GM12891 (cell line): ENCODE measurements at places on chromosomes 6 and 20.

DNA sequence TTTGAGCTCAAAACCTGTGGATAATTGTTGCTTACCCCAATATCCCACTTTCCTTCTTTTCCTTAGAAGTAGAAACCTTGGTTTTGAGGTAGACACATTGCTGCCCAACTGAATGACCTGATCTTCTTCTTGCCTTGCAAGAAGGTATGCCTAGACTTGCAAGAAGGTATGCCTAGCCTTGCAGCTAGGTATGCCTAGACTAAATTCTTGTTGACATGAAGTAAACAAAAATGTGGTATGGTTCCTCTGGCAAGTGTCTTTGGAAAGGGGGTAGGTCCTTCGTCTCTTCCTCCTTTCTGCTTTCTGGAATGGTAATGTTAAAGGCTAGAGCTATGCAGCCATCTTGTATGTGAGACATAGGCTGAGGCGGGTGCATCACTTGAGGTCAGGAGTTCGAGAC lies 129.2 kb downstream of the GMPR start:
- no peak for DNase-seq

GRCh38 chr6:117253785-117254184 lies 11.6 kb upstream of the VGLL2 start:
- no peak for DNase-seq

- DNase-seq: no peak
Observed at GRCh38 chr6:166498661-166499349, 87.7 kb downstream of the RAMACL start.

- DNase-seq: no peak
Observed at GRCh38 chr6:163579111-163579879, 164.8 kb downstream of the QKI start.

GRCh38 chr6:11428371-11428770 lies 109.2 kb upstream of the TMEM170B start:
- no peak for DNase-seq

DNA sequence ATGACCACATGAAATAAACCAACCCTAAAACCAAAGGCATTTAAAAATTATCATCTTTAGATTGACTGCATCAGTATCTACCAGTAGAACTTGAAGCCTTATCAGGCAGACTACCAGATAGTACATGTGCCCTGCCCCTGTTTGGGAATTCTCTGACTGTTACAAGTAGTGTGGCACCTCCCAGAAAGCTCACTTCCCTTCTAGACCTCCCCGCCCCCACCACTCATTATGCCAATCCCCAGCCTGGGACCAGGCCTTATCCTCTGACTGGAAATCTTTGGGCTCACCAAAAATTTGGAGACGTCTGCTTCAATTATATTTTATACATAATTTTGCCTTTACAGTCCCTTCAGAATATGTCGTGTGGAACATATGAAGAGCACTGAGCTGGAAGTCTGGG lies 155.6 kb downstream of the TFAP2B start:
- DNase-seq: no peak

- no peak for DNase-seq
Observed at GRCh38 chr6:25553502-25553901, 98.5 kb upstream of the SCGN start.

DNA sequence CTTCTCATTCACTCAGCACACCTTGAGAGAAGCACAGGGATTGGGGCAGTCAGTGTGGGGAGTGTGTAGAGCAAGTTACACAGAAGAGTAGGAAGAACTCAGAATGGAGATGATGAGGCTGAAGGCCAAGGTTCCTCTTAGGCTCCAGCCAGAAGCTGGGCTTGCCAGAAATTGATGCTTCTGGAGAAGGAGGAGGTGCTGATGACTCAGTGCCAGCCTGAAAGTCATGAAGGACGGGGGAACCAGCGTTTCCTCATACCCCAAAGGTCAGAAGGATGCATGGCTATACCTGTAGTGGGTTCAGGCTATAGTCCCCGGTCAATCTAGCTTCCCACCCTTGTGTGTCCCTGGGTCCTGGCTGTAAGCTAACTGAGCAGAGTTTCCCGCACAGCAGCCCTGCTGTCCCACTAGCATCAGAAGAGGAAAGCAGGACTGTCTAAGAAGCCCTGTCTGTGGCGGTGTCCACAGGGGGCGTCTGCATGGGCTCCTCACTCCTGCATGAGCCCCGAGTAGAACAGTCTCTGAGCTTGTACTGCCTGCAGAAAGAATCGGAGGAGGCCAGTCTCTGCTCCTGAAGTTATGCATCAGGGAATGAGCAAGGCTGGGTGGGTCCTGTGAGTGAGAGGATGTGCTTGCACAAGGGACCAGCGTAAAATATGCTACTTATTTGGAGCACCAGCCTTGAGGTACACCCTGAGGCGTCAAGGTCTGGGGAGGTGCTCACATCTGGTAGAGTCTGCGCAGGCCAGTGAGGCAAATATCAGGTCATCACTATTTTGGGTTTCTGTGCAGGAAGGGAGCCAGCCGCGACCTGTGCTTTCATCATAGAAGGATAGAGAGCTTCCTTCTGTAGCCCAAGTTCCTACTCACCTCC lies 148.5 kb downstream of the MRPL14 start:
- no peak for DNase-seq

- DNase-seq: no peak
Observed at GRCh38 chr20:1317545-1318255, 11.2 kb downstream of the SDCBP2 start.

DNA sequence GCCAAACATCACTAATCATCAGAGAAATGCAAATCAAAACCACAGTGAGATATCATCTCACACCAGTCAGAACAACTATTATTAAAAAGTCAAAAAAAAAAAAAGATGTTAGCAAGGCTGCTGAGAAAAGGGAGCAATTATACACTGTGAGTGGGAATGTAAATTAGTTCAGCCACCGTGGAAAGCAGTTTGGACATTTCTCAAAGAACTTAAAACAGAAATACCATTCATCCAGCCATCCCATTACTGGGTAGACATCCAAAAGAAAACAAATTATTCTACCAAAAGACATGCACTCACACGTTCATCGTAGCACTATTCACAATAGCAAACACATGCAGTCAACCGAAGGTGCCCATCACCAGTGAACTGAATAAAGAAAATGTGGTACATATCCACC lies 213.9 kb downstream of the TTLL2 start:
- DNase-seq: no peak

GRCh38 chr6:133740218-133740617 lies 148.7 kb upstream of the TCF21 start:
- DNase-seq: no peak

DNA sequence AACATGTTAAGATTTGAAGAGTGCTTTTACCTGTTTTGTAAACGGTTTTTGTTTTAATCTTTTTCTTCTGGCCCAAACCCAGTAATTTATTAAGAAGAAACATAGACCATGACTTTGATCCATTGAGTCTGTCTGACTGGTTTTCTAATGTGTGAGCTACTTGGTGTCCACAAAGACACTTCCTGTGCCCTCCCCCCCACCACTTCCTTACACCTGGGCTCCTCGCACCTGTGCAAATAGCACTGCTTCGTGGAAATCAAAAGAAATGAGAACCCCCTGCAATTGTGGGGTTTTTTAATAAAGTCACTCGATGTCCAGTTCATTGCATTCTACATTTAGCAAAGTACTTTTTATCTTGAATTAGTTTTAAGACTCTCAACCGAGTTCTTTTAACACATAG lies 65.5 kb downstream of the SMOC2 start:
- no peak for DNase-seq

DNA sequence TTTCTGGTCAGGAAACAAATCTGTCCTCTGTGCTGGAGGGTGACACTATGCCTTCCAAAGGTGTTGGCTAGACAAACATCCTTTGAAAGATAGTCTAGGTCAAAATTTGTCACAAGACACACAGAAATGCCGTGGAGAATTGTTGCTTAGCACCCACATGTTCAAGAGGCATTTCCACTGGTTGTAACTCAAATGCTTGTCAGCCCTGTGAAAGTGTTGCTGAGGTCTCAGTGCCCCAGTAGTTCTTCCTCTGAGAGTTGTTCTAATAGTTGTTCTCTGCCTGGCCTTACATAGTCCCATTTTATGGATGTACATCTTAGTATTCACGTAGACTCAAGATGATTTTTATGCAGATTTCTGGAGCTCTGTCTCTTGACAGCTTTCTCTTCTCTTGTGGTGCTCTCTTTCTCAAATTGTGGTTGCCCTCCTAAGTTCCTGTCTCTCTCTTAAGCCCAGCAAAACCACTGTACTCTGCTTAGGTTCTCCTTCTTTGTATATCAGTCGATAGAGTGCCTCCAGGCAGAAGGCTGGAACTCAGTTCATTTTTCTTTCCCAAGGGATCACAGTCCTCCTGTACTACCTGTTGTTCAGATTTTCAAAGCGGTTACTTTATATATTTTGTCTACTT lies 39.5 kb upstream of the REV3L start:
- no peak for DNase-seq

DNA sequence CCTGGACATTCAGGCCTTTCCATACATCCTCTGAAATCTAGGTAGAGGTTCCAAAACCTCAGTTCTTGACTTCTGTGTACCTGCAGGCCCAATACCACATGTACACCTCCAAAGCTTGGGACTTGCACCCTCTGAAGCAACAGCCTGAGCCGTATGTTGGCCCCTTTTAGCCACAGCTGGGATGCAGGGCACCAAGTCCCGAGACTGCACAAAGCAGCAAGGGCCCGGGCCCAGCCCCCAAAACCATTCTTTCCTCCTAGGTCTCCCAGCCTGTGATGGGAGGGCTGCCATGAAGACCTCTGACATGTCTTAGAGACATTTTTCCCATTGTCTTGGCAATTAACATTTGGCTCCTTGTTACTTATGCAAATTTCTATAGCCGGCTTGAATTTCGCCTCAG lies 107.4 kb upstream of the FRMD1 start:
- no peak for DNase-seq
